ENCODE measurements at places on chromosomes 5 and 9. TPM values are rescaled to one million over a fixed set of nuclear protein-coding genes. Genes with fewer than 3 reads are reported as not detected.

The FCHO2 gene
- total RNA-seq = 19.3 TPM

The PTPRD gene
- total RNA-seq = 0.87 TPM

The NR2F1-AS1 gene
- 42.0 TPM for total RNA-seq

DNA sequence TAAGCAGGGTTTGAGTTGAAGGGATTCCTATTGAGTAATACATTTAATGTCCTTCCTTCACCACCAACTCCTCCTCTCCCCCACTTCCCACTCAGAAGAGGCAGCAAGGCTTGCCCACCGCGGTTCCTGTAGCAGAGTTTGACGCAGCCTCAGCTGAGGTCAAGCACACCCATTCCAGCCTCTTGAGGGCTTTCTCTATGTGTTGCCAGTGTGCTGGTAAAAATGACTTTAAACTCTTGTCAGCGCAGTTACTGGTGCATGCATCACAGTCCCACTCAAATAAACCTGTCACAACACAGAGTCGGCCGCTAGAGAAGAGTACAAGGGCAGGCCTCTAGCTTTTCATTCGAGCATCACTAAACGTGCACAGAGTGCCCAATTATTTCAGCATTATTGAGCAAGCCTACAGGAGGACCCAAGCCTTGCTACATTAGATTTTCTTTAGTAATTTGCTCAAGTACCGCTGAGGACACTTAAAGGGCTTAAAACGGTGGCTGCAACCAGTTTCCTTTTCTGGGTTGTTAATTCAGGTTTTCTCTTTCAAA lies 79.6 kb downstream of the TLE4 start:
- H3K27ac ChIP-seq = no peak overlapping the region
- H3K4me3 ChIP-seq = no peak overlapping the region
- no peaks in the 10 kb centered on the region for H3K36me3 ChIP-seq

DNA sequence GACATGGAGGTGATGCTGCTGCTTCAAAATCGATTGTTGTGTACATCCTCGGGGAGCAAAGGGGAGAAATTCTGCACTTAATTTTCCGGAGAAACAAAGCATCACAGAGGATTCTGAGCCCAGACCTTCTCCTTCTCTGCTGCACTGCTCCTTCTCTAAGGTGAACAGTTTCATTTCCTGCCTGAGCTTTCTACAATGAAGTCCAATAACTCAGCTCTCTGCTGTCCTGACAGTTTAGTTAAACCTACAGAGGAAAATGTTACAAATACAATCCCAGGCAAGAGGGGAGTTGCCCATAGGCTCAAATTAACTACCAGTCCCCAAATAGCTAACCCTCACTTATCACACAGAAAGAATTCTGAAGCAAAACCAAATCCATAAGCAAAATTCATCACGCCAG lies 206.3 kb downstream of the EFNA5 start:
- H3K4me3 ChIP-seq = no peak overlapping the region
- no peaks in the 10 kb centered on the region for H3K27me3 ChIP-seq
- no peaks in the 10 kb centered on the region for H3K36me3 ChIP-seq
- H3K4me1 ChIP-seq = no peaks in the 10 kb centered on the region
- H3K27ac ChIP-seq = no peak overlapping the region

DNA sequence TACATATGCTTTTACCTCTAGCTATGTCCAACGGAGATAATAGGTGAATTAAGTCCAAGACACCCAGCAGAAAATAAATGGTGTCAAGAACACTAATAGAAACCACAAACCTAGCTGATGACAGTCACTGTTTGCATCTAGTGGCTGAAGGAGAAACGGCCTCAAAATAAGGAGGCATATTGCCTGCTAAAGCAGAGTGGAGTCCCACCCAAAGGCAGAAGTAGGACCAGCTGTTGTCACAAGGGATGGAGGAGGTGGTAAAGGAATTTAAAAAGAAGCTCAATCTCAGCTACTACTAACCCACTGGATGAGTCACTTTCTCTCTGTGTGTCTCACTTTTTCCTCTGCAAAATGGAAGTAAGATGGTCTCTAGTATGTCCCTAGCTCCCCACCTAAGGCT lies 224.3 kb downstream of the GRIA1 start:
- H3K36me3 ChIP-seq = no peaks in the 10 kb centered on the region
- no peak overlapping the region for H3K27ac ChIP-seq
- no peak for DNase-seq
- H3K27me3 ChIP-seq = no peaks in the 10 kb centered on the region
- H3K4me1 ChIP-seq = no peaks in the 10 kb centered on the region
